ENCODE measurements at places on chromosomes 4 and X.

- DNase-seq: no peak
- H3K4me3 ChIP-seq: no peak overlapping the region
Observed at GRCh38 chr4:7381221-7381889, 53.4 kb downstream of the PSAPL1 start.

- H3K27ac ChIP-seq: no peak overlapping the region
- no peaks in the 10 kb centered on the region for H3K4me1 ChIP-seq
- H3K4me3 ChIP-seq: no peak overlapping the region
- no peaks in the 10 kb centered on the region for H3K36me3 ChIP-seq
- H3K27me3 ChIP-seq: no peaks in the 10 kb centered on the region
- DNase-seq: no peak
Observed at GRCh38 chrX:39960219-39960618, 137.5 kb downstream of the BCOR start.

GRCh38 chr4:172232966-172233365, 419.8 kb downstream of the GALNTL6 start:
- H3K36me3 ChIP-seq: no peaks in the 10 kb centered on the region
- peak; percentile 16 for DNase-seq
- H3K4me1 ChIP-seq: no peaks in the 10 kb centered on the region
- no peaks in the 10 kb centered on the region for H3K27me3 ChIP-seq
- no peak overlapping the region for H3K4me3 ChIP-seq

GRCh38 chr4:130478406-130478805, 1382.5 kb downstream of the C4orf33 start:
- H3K4me3 ChIP-seq: no peak overlapping the region
- H3K27ac ChIP-seq: no peak overlapping the region
- no peaks in the 10 kb centered on the region for H3K27me3 ChIP-seq
- no peak for DNase-seq
- H3K36me3 ChIP-seq: no peaks in the 10 kb centered on the region

- H3K4me3 ChIP-seq: no peak overlapping the region
- DNase-seq: no peak
- H3K27ac ChIP-seq: no peak overlapping the region
- H3K36me3 ChIP-seq: no peaks in the 10 kb centered on the region
Observed at GRCh38 chr4:15929540-15929939, 9.0 kb downstream of the FGFBP1 start.

- 0 out of 2 replicates have a peak, but pooled peaks cover 1% of the 10 kb centered on the region for H3K4me1 ChIP-seq
- H3K27ac ChIP-seq: no peak within 1 kb of the TSS
- no peaks in the 10 kb centered on the region for H3K27me3 ChIP-seq
- H3K36me3 ChIP-seq: no peaks in the 10 kb centered on the region
- H3K4me3 ChIP-seq: peak within 1 kb of the TSS; percentile 83
- peak; percentile 72 for DNase-seq
Observed at GRCh38 chr4:119628281-119629141, at the start of gene PDE5A. TSS of gene PDE5A (minus strand) at chr4:119628804. CDS start at chr4:119628671, 133 bp downstream.

- H3K36me3 ChIP-seq: no peaks in the 10 kb centered on the region
- no peaks in the 10 kb centered on the region for H3K27me3 ChIP-seq
- H3K27ac ChIP-seq: no peak overlapping the region
- no peak for DNase-seq
- H3K4me3 ChIP-seq: no peak overlapping the region
Observed at GRCh38 chr4:138788267-138788790, 227.3 kb upstream of the NOCT start.

GRCh38 chrX:129655547-129656249, 942 bp upstream of the APLN start:
- peaks cover 14% of the 10 kb centered on the region for H3K27me3 ChIP-seq
- H3K27ac ChIP-seq: no peak overlapping the region
- DNase-seq: no peak
- no peaks in the 10 kb centered on the region for H3K4me1 ChIP-seq

- DNase-seq: no peak
- no peak overlapping the region for H3K4me3 ChIP-seq
- no peaks in the 10 kb centered on the region for H3K4me1 ChIP-seq
- no peak overlapping the region for H3K27ac ChIP-seq
- H3K27me3 ChIP-seq: no peaks in the 10 kb centered on the region
Observed at GRCh38 chr4:189374176-189374575, 566.5 kb upstream of the FRG1 start.

DNA sequence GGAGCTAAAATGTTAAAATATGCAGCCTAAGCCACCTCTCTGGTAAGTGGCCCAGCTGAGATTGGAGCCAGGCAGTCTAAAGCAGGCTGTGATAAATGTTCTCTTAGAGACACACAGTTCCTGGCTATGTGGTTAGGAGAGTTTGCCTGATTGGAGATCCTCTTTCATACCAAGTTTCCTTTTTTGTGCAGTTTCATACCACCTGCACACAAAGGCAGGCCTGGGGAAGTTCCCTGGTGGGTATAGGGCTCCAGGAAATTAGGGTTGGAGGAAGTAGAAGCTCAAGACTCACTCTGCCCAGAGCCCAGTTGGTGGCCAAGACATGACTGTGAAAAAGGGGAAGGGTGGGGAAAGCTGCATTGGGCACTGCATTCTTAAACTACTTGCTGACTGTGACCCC, 16.9 kb downstream of the CYBB start:
- no peak overlapping the region for H3K27ac ChIP-seq
- no peak for DNase-seq
- no peaks in the 10 kb centered on the region for H3K4me1 ChIP-seq

DNA sequence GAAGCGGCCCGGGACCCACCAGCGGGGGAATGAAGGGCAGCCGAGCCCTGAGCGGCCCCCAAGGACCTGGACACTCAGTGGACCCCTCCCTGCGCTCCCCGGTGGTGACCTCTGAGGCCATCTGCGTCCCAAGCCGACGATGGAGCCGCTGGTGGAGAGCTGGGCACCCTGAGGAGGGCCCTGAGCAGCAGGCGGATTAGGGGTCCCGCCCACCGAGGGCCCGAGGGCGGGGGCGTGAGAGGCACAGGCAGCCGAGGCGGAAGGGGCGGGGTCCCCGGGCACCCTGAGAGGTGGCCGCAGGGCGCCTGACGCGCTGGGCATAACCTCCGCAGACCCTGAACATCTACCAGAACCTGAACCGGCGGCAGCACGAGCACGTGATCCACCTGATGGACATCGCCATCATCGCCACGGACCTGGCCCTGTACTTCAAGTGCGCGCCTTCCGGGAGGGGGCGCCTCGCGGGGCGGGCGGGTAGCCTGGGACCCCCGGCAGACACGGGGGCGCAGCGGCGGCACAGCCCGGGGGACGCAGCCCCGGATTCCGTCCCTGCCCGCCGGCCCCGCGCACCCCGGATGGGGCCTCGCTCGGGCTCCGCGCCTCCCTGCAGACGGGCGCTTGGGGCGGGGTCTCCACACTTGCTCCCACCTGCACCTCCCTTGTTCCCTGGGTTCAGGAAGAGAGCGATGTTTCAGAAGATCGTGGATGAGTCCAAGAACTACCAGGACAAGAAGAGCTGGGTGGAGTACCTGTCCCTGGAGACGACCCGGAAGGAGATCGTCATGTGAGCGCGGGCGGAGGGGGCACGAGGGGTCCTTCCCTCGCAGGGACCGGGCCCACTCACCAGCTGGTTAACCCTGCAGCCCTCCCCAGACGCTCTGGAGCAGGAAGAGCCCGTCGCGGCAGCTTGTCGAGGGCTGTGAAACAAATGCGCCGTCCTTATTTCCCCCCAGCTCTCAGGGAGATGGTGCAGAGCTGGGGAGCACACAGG, 10.3 kb downstream of the ATP5ME start:
- no peaks in the 10 kb centered on the region for H3K27me3 ChIP-seq
- peak overlapping the region; percentile 54 for H3K4me3 ChIP-seq
- no peak overlapping the region for H3K27ac ChIP-seq
- no peaks in the 10 kb centered on the region for H3K4me1 ChIP-seq

DNA sequence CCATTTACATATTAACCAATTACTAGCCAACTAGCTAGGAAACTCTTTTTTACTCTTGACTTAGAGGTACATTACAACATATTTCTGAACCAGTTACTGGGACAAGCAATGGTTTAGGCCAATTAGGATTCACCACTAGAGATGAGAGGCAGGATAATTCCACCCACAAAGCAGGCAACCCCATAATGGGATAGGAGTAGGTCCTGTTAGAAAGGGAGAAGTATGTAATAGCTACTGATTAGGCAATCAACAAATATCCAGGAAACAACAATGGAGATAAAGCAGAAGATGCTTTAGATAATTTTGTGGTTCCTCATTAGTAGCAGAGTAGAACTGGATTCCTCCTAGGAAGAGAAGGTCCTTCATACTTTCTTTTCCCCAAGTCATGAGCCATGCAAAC, 173.8 kb upstream of the GLRA2 start:
- H3K4me1 ChIP-seq: no peaks in the 10 kb centered on the region
- H3K36me3 ChIP-seq: no peaks in the 10 kb centered on the region
- no peaks in the 10 kb centered on the region for H3K27me3 ChIP-seq
- no peak overlapping the region for H3K4me3 ChIP-seq
- DNase-seq: no peak

DNA sequence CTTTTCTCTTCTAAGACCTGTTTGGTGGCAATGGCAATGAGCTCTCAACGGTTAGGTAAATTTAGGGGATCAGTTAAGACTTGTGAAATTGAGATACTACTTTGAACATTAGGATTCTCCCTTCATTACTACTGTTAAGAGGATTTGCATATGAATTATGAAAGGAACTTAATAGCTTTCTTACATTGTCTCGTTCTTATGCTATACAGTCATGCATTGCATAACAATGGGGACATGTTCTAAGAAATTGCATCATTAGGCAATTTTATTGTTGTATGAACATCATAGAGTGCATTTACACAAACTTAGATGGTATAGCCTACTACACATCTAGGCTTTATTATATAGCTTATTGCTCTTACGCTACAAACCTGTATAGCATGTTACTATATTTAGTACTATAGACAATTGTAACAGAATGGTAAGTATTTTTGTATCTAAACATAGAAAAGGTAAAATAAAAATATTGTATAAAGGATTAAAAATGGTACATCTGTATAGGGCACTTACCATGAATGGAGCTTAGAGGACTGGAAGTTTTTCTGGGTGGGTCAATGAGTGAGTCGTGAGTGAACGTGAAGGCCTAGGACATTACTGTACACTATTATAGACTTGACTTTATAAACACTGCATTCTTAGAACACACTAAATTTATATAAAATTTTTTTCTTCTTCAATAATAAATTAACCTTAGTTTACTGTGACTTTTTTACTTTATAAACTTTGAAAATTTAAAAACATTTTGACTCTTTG, 62.5 kb downstream of the PAQR3 start:
- H3K27ac ChIP-seq: no peak overlapping the region
- H3K27me3 ChIP-seq: no peaks in the 10 kb centered on the region
- H3K4me1 ChIP-seq: no peaks in the 10 kb centered on the region
- DNase-seq: no peak
- peaks cover 9% of the 10 kb centered on the region for H3K36me3 ChIP-seq

DNA sequence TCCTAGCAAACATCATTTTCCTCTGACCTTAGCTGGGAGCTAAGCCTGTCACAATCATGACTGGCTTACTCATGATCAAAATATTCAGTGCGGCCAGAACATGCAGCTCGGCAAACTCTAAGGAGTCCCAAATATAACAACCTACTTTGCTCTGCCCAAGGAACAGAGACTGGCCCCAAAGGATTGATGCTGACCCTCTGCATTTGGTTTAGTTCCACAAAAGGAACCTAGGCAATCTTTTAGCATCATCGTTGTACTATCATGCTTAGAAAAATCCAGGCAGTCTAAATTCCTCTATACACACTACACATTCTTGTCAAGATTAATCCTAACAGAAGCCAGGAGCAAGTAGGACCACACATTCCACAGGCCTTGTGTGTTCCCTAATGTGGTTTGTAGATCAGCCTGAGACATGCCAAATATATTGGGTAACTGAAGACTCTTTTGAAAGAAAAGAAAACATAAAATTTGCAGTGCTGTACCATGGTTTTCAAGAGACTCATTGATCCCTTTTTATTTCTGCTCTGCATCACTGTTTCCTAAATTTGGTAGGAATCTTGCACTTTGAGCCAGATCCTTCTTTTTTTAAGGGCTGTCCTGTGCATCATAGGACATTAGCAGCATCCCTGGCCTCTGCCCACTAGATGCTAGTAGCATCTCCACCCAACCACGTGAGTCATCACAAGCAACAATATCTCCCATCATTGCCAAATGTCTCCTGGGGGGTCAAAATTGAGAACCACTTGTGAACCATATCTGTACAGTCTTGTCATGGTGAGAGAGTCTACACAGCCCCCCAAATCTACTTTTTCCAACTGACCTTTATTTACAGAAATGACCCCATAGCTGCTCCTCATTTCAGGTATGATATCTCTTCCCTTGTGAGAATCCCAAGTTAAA, 17.6 kb upstream of the CC2D2A start:
- no peak overlapping the region for H3K27ac ChIP-seq
- H3K27me3 ChIP-seq: no peaks in the 10 kb centered on the region
- no peak for DNase-seq
- no peaks in the 10 kb centered on the region for H3K4me1 ChIP-seq
- no peak overlapping the region for H3K4me3 ChIP-seq

GRCh38 chrX:134931550-134931949, 59.2 kb upstream of the SMIM10 start:
- no peaks in the 10 kb centered on the region for H3K27me3 ChIP-seq
- H3K4me1 ChIP-seq: no peaks in the 10 kb centered on the region
- H3K4me3 ChIP-seq: no peak overlapping the region
- H3K36me3 ChIP-seq: no peaks in the 10 kb centered on the region
- no peak overlapping the region for H3K27ac ChIP-seq

- DNase-seq: no peak
- H3K4me1 ChIP-seq: 0 out of 2 replicates have a peak, but pooled peaks cover 2% of the 10 kb centered on the region
- no peak overlapping the region for H3K27ac ChIP-seq
- H3K4me3 ChIP-seq: no peak overlapping the region
- H3K27me3 ChIP-seq: no peaks in the 10 kb centered on the region
Observed at GRCh38 chr4:123469696-123470095, 73.1 kb downstream of the SPRY1 start.

DNA sequence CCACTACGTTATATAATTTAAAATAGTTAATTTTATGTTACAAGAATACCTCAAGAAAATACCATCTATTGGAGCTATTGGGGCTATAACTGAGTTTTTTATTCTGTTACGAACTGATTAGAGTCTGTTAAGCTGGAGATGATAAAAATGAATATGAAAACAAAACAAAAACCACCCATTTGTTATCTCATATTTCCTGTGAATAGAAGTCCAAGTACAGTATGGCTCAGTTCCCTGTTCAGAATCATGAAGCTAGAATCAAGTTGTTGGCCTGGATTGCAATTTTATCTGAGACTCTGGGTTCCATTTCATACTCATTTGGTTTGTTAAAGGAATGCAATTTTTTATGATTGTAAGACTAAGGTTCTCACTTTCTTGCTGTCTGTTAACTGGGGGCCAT, 319.1 kb upstream of the PCDH18 start:
- H3K36me3 ChIP-seq: no peaks in the 10 kb centered on the region
- DNase-seq: no peak
- H3K27me3 ChIP-seq: no peaks in the 10 kb centered on the region
- no peaks in the 10 kb centered on the region for H3K4me1 ChIP-seq
- H3K4me3 ChIP-seq: no peak overlapping the region

DNA sequence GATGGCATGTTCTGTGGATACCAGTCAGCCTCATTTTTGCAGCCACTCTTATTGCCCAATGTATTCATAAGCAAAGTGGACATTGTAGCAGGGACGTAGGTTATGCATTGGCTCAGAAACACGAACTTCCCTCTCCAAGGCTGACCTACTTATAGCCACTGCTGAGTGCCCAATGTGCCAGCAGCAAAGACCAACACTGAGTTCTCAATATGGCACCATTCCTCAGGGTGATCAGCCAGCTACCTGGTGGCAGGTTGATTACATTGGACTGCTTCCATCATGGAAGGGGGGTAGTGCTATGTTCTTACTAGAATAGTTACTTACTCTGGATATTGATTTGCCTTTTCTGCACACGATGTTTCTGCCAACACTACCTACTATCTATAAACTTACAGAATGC, 306.9 kb downstream of the KCNIP4 start:
- no peak overlapping the region for H3K27ac ChIP-seq
- H3K4me1 ChIP-seq: no peaks in the 10 kb centered on the region
- H3K4me3 ChIP-seq: no peak overlapping the region
- H3K36me3 ChIP-seq: no peaks in the 10 kb centered on the region
- DNase-seq: no peak

Measured in iPS DF 6.9 (cell line).